ENCODE measurements at places on chromosomes 2 and 18.

DNA sequence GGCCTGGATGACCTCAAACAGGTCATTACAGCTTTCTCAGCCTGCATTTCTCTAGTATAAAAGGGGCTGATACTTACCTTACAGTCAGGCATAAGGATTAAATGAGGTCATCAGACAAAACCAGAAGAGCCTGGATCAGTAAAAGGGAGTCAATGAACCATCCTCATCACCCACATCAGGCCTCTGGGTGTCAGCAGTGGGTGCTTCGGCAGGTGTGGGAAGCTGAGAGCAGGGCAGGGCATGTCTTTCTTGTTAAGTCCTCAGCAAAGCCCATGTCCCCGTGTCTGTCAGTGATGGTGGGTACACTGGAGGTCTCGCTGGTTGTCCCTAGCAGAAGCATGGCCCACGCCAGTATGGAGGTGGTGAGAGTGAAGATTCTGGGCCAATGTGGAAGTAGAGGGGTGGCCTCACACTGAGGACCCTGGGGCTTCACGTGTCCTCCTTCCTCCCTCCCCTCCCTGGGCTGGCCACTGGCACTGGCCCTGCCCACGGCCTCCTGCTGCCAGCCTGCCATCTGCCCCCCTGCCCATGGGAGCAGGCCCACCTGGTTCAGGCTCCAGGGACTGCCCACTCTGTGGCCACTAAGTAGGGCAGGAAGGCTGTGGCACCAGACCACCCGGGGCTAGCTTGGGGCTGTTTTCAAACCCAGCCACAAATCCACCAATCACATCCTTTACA is 4.4 kb downstream of the ADRA2B start:
- no peak for DNase-seq

DNA sequence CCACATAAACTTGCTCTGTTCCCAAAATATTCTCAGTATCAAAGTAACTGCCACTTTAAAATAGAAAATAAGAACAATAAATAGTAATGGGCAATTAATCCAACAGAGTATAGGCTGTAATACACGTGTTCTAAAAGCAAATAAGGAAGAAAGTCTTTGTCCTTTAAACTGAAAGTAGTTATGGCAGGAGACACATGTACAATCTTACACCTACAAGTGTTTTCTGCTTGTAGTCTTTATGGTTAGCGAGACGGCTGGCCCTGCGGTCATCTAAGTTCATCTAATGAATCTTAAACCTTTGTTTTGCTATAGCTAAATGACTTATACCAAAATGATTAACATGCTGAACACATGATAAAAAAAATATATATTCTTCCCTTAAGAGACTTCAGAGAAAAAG is 32.4 kb downstream of the CYB5A start:
- no peak for DNase-seq

GRCh38 chr2:223764796-223765195 is 72.6 kb downstream of the AP1S3 start:
- DNase-seq: no peak

DNA sequence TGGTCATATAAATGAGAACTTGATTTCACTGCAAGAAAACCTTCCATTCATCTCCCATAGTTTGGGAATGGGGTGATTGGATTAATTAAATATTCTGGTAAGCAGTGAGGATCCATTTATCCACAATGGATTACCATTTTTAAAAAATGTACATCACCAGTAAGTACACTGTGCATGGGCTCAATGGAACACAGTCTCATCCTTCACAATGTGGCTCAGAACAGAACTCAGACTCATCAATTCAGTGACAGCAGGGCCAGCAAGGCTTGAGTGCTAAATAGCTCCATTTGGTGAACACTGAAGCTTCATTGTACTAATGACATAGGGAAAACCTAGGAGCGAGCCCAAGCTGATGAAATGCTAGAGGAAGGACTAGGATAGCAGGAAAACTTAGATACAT is 223.8 kb downstream of the CMPK2 start:
- DNase-seq: no peak

DNA sequence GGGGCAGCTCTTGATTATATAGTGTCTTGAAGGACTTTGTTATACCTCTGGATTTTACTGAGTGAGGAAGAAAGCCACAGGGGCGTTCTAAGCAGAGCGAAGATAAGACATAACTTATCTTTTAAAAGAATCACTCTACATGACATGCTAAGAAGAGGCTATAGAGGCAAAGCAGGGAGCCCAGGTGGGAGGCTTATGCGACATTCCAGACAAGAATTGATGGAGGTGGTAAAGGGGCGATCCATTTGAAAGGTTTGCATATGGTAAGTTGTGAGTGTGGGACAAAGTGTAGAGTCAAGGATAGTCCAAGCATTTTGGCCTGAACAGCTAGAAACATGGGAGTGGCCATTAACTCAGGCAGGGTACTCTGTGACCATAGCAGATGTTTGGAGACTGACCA is 49.8 kb downstream of the LYPD6 start:
- DNase-seq: no peak

DNA sequence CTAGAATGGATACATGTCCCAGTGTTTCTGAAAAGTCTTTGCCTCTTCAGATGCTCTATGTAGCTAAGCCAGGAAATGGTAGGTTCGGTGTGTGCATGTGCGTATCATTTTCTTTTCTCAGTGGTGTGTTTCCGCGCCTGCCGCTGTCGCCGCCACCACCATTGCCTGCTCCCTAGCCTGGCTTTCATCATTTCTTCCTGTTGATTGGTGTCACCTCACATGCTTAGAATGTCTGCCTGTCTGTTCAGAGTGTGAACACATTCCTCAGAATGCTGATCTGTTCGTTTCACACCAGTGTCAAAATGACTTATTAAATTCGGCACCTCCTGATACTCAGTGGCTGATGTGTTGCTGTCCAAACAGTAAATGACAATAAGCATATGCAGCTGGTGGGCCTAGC is 255.2 kb upstream of the SPRED2 start:
- no peak for DNase-seq

GRCh38 chr2:239149501-239149900 is 251.3 kb downstream of the HDAC4 start:
- no peak for DNase-seq

GRCh38 chr2:7539760-7540159 is 622.5 kb downstream of the RNF144A start:
- DNase-seq: peak; percentile 6

GRCh38 chr2:21381421-21381820 is 257.7 kb downstream of the TDRD15 start:
- DNase-seq: peak; percentile 1

GRCh38 chr2:71535526-71535925 is 82.2 kb downstream of the DYSF start:
- DNase-seq: no peak

- peak; percentile 41 for DNase-seq
Observed at GRCh38 chr18:36155851-36156757, 26.4 kb downstream of the ELP2 start.

DNA sequence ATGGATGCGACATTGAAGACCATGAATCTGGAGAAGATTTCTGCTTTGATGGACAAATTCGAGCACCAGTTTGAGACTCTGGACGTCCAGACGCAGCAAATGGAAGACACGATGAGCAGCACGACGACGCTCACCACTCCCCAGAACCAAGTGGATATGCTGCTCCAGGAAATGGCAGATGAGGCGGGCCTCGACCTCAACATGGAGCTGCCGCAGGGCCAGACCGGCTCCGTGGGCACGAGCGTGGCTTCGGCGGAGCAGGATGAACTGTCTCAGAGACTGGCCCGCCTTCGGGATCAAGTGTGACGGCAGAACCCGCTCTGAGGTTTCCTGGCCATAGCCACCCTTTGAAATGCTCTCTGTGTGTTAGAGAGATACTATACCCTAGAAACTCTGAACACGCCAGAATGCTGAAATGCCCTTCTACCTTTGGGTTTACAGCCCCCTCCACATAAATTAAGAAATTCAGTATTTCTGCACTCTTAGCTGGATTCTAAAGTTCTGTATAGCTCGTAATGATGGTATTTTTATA is 659 bp downstream of the CHMP1B start:
- no peak for DNase-seq

DNA sequence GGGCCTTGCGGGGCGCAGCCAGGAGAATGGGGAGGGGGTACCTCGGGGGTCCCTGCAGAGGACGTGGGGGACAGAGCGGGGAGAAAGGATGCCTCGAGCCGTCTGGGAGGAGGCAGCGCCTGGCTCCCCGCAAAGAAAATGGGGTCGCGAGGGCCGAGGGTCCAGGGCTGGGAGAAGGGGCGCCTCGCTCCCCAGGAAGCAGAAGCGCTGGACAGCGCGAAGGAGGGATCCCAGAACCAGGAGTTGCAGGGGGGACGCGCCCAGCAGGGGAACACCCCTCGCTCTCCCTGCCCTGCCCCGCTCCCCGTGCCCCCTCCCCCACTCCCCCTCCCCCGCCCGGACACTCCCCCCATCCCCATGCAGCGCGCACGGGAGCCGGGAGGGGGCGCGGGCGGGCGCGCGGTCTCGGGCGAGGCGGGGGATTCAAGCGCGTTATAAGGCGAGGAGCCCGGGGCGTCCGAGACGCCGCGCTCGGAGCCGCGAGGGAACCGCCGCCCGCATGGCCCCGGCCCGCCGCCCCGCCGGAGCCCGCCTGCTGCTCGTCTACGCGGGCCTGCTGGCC is at the start of gene ERFE:
Gene ERFE, plus strand, starts transcription at position 462 of the 562 bp plus-strand sequence. Its CDS starts 38 bp downstream, at position 500.
- no peak for DNase-seq

GRCh38 chr2:222318712-222319585 is 20.2 kb upstream of the PAX3 start:
- DNase-seq: no peak

DNA sequence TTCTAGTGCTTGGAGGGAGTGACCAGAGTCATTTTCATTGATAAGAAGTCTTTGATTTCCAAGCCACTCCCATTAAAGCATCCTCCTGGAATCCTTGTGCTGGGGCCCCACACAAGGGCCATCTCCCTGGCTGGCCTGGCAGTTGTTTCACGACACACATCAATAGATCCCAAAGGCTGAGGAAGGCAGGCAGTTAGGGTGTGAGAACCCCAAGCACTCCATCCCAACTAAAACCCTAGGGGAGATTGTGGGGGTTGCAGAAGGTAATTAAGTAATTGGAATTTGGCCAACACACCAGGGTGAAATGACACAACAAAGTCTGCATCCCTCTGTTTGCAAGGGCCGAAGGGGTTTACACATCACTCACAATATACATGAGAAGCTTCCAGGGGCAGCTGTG is 578.1 kb upstream of the SYT4 start:
- no peak for DNase-seq

DNA sequence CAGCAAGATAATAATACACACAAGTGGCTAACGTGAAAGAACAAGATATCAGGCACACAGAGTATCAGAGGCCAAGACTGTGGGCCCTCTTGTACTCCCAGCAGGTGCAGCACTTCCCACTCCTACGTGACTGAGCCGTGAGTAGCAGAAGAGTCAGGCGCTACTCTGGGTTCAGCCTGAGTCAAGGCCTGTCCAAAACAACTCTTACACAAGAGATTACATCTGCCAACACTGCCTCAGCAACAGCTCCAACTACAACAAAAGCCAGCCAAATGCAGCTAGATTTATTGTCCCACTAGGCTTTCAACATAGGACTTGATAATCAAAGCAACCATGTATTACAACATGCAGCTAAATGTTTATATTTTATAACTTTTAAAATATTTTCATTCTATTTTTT is 56.2 kb downstream of the ITSN2 start:
- DNase-seq: peak; percentile 98
